ENCODE measurements at places on chromosomes 13 and 19.

DNA sequence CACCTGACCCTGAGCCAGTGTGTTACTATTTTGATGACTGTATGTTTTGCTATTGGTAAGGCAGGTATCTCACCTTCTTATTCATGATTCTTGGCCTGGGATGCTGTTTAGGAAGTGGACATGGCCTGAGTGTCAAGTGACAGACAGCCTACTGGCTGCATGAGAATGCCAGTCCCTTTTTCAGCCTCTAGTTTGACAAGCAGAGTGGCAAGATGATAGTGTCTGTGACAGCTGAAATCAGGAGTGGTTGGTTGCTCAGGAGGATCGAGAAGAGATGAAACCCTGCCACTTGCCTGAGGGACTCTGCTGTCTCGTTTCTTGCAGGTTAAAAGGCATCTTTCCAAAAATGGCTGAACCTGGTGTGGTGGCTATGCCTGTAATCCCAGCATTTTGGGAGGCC lies 7.1 kb upstream of the ELOF1 start:
- DNase-seq: no peak

DNA sequence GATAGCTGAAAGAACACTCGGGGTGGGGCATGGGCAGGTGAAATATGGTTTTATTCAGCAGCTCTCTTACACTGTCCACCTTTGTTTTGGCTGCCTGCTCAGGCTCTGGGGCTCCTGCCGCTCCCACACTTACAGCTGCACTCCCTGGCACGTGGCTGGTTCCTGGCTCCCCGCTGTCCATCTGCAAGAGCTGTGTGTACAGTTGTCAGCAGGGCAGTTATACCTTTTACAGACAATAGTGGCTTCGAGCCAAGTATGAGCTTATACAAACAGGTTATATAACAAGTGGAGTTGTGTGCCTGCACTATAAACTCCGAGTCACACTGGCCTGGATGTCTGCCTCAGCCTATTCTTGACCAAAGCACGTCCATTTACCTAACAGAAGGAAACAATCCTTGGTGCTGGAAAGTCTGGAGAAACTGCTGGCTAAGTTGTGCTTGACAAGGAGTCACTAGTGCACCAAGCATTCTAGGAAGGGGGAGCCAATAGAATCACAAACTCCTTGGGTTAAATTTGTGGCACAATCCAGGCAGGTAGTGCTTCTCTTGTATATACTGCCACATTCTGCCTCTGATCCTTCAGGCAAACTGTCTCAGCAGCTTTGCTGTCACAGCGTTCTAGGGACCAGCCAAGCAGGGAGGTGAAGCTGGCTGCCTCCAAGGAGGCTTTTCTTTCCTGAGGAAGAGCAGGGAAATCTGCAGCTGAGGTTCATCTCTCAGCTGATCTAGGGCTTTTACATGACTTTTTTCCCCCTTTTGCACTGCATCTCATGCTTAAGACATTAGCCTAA lies 68.2 kb downstream of the NHLRC3 start:
- no peak for DNase-seq

- DNase-seq: no peak
Observed at GRCh38 chr19:10984166-10984735, 23.4 kb downstream of the SMARCA4 start.

GRCh38 chr13:46720189-46720588 lies 76.8 kb downstream of the ESD start:
- no peak for DNase-seq

GRCh38 chr13:51636349-51636890 lies 52.2 kb downstream of the WDFY2 start:
- DNase-seq: no peak

GRCh38 chr19:23823952-23824389 lies 65.3 kb upstream of the ZNF681 start:
- DNase-seq: peak; percentile 92

- peak; percentile 93 for DNase-seq
Observed at GRCh38 chr19:54959840-54960239, 6.3 kb upstream of the NLRP2 start.

DNA sequence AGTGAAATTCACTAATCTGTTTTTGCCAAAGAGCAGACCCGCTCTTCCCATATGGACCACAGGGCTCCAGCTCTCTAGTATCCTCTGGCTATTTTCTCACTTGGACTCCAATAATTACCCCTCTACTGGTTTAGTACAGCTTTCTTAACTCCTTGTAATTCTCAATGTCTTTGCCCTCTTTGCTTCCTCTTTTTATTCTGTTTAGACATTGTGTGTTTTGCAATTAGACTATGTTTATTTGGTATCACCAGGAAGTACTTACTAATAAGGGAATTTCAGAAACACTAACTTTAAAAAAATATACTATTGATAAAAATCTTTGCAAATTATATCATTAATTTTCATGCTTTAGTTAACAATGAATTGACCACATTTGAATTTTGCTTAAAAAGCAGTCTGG lies 111.6 kb upstream of the OBI1 start:
- no peak for DNase-seq

GRCh38 chr19:32873247-32873959 lies 3.8 kb upstream of the SLC7A9 start:
- no peak for DNase-seq

GRCh38 chr19:46196410-46197124 lies 33.0 kb upstream of the IGFL1 start:
- no peak for DNase-seq

DNA sequence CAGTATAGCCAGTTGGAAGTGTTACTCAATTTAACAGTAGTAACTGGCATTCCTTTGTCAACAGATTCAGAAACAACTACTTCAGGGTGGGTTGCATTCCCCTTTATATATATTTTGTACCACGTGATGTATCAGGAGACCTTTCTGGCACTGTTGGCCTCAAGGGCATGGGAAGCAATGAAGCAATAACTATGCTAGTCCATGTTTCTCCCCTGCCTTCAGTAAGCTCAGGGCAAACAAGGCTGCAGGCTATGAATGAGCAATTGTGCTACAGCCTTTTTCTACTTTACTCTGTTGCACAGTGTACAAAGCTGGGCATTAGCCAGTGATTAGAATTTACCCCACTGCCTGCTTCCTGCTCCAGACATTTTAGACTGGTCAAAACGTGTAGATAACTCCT lies 348.8 kb downstream of the GPC5 start:
- DNase-seq: no peak

DNA sequence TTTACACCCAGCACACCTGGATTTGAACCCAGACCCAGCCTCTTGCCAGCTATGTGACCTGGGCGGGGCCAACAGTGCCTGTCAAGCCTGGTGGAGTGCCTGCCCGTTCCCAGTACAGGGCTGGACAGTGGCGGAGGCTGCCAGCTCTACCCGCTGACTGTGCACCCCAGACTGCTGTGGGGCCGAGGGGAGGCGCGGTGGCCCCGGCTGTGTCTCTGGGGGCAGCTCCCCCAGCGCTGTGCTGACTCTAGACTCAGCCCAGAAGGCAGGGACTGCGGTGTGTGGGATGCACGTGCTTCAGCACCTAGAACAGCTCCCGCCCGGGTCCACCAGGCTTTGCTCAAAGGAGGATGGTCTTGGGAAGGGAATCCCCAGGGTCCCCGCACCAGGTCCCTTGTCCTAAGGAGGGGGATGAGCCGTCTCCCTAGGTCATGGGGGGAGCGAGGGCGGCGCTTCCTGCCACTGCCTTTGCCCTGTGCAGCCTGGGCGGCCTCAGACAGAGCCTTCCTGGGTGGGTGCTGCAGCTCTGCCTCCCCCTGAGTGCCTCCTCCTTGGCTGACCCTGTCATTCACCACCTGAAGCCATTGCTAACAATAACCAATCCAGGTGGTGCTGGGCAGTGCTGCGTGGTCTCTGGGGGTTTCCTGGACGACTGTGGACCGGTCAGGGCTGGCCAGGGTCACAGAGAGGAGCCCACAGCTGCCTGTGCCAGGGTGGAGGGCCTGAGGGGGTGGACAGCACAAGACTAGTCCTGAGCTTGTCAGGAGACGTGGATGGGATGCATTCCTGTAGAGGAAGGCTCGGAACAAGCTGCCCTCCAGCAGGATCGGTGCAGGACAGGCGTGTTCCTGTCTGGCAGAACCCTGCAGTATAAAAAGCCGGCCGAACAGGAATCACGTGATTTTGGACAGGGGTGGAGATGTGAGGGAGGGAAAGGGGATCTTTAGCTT lies 18.6 kb downstream of the TMEM255B start:
- DNase-seq: no peak

All from GF-D8 (cell line).